ENCODE measurements at places on chromosomes 5 and 9.

GRCh38 chr5:149279661-149280060 lies 8.0 kb downstream of the AFAP1L1 start:
- no peak for DNase-seq

GRCh38 chr5:107235167-107235566 lies 435.6 kb downstream of the EFNA5 start:
- DNase-seq, result no peak

DNA sequence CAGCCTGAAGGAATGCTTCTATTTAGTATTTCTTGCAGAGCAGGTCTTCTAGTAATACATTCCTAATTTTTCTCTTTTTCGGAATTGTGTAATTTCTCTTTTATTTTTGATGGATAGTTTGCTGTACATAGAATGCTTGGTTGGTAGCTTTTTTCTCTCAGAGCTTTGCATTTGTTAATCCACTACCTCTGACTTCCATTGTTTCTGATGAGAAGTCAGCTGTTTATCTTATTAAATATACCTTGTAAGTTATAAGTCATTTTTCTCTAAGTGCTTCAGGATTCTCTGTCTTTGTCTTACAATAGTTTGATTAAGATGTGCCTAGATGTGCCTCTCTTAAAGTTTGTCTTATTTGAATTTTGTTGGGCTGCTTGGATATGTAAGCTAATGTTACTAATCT lies 101.9 kb downstream of the HTR1A start:
- DNase-seq, result no peak

GRCh38 chr9:112059145-112059965 lies 115.7 kb downstream of the SUSD1 start:
- DNase-seq, result no peak

DNA sequence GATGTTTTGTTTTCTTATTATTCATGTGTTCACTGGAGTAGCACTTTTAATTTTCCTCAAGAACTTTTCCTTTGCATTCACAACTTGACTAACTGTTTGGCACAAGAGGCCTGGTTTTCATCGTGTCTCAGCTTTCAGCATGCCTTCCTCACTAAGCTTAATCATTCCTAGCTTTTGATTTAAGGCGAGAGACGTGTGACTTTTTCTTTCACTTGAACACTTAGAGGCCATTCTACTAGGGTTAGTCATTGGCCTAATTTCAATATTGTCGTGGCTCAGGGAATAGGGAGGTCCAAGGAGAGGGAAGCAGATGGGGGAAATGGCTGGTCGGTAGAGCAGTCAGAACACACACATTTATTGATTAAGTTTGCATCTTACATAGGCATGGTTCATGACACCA lies 94.0 kb downstream of the ZNF462 start:
- DNase-seq, result no peak

DNA sequence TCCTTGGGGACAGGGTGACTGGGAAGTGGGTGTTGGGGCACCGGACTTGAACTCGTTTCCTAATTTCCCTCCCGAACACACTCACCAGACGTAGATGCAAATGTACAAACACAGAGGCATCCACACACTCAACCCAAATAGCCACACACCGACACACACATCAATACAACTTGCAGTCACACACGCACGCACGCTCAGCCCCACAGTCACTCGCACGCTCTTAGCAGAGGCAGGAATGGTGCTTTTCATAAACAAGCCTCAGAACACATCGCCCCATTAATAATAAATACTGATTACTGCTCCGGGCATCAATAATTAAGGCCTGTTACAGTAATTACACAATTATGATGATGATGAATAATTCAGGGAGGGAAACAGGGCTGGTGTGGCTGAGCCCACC lies 5.7 kb downstream of the BARHL1 start:
- no peak for DNase-seq
